ENCODE measurements at places on chromosomes 5 and 9. TPM values are rescaled to one million over a fixed set of nuclear protein-coding genes. Genes with fewer than 3 reads are reported as not detected.

CDC25C gene
- total RNA-seq, result 10.1 TPM

ERAP2 gene
- total RNA-seq, result 1.2 TPM

SLC1A1 gene
- total RNA-seq, result 1.1 TPM

TMEM174 gene
- not detected for total RNA-seq

ZNG1E gene
- total RNA-seq, result 61.1 TPM

PCDHGA11 gene
- 0.02 TPM for total RNA-seq

FCN2 gene
- total RNA-seq, result not detected

ZFP37 gene
- total RNA-seq, result 1.3 TPM

Measured in A549 treated with CORT108297 at 1 μM for 4 hours (cell line).